Stimulated activated CD8-positive, alpha-beta memory T cell treated with anti-CD3 and anti-CD28 coated beads, Interleukin-7, amount 100 ng/mL, for 1 hour (primary cell): ENCODE measurements at places on chromosomes 16 and 17.

DNA sequence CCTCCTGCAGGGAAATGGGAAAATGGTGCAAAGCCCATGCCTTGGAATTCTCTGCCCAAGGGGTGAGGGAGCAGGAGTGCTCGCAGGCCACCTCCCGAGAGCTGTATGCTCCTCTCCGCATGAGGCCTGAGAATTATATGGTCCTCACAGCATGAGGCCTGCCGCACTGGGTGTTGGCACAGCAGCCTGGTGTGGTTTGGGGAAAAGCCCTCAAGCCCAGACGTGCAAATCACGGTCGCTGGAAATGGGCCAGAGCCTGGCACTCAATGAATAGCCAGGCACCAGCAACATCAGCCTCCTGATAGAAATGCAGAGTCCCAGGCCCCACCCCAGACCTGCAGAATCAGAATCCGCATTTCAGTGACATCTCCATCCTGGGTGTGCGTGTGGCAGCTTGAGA, 156.4 kb upstream of the FOXF1 start:
- DNase-seq = no peak

GRCh38 chr17:78343543-78344201, 16.2 kb downstream of the SOCS3 start:
- no peak for DNase-seq

DNA sequence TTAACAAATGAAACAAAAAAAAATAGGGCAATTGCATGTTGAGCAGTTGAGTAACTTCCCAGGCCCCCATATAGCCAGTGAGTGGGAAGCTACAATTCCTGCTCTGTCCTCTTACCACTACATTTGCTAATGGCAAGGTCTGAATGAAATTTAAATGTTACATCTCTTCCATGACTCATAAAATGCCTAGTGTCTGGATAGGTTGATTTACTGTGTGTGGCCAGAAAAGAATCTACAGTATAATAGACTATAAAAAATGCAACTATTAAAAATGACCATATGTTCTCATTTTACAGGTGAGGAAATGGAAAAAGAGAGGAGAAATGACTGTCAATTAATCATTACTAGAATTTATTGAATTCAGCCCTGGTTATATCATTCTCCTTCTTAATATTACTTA, 1199.3 kb downstream of the CDH11 start:
- DNase-seq = no peak

GRCh38 chr16:53821487-53821886, 117.5 kb downstream of the FTO start:
- DNase-seq = no peak

DNA sequence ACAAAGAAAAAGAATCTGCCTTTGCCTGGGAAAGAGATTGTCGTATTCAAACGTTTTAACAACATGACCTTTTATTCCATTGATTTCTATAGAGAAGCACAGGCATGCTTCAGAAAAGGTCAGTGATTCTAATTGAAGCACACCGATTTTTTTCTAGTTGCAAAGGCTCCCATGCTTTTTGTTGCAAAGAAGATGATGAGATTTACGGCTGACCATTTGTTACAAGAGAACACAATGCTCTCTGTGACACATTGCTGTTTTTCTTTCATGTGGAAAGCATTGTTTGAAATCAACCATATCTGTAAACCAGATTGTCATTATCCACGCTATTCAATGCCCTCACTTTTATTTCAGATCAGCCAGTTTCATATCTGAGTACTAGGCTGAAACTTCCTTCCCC, 99.8 kb downstream of the NLK start:
- DNase-seq = no peak

- no peak for DNase-seq
Observed at GRCh38 chr17:50375858-50376538, 3.0 kb downstream of the EME1 start.

DNA sequence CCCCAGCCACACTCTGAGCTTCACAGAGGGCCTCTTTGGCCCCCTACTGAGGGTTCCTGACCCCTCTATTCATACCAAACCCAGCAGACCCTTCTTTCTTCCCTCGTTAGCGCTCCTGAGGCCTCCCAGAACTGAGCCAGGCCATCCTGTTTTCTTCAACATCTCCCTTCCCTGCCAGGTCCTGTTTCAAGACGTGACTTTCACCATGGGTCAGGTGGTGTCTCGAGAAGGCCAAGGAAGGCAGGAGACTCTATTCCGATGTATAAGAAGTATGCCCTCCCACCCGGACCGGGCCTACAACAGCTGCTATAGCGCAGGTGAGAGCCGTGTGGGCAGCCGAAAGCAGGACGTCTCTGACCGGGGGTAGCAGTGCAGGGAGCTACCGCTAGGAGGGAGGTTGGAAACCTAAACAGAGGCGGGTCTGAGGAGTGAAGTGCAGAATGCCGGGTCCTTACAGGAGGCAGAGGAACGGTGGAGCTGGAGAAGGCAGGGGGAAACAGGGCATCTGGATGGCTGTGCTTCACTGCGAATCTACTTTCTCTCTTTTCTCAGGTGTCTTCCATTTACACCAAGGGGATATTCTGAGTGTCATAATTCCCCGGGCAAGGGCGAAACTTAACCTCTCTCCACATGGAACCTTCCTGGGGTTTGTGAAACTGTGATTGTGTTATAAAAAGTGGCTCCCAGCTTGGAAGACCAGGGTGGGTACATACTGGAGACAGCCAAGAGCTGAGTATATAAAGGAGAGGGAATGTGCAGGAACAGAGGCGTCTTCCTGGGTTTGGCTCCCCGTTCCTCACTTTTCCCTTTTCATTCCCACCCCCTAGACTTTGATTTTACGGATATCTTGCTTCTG, 1.3 kb upstream of the SENP3 start:
- no peak for DNase-seq

DNA sequence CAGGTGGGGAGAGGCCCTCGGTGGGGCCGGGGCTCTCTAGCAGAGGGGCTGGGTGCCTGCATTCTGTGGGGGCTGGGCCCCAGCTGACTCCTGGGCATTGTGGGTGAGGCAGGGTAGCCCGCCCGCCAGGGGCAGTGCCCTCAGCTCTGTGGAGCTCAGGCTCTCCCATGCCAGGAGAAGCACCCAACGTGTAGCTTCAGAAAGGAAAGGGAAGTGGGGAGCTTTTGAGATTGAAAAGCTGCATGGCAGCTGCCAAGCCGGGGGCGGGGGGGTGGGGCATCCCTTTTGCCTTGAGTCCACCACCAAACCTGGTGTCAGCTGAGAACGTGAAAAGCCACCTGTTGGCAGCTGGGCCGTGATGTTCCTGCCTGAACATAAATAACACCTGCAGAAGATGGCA, 192.1 kb upstream of the CIBAR2 start:
- DNase-seq = no peak

- no peak for DNase-seq
Observed at GRCh38 chr17:77372444-77373298, 231.9 kb downstream of the SEC14L1 start.

- no peak for DNase-seq
Observed at GRCh38 chr16:84703681-84704080, 3.9 kb downstream of the USP10 start.

DNA sequence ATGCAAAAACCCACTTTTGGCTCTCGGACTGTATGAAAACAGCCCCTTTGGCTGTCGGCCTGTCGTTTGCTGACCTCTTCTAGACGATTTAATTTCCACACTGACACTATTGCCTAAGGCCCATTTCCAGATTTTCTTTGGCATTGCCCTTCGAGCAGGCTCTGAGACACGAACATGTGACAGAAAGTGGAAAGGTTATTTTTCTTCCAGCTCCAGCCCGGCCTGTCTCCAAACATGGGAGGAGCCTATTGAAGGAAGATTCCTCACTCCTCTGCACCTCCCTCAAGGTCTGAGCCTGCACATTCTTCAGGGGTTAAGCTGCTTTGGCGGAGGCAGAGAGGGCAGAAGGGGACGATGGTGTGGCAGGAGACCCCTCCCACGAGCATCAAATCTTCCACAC, 85.9 kb upstream of the FOXF1 start:
- DNase-seq = no peak

GRCh38 chr17:80625627-80626026, 81.0 kb downstream of the RPTOR start:
- DNase-seq = no peak
